Thoracic aorta (tissue), 2 donors: ENCODE measurements at places on chromosomes 2 and 18. TPM values are rescaled to one million over a fixed set of nuclear protein-coding genes. Genes with fewer than 3 reads are reported as not detected.

GRCh38 chr2:175957845-175958244 is 44.2 kb downstream of the LNPK start:
- no peak overlapping the region for H3K4me3 ChIP-seq
- DNase-seq = no peak
- no peaks in the 10 kb centered on the region for H3K27me3 ChIP-seq
- peaks cover 9% of the 10 kb centered on the region for H3K36me3 ChIP-seq

DNA sequence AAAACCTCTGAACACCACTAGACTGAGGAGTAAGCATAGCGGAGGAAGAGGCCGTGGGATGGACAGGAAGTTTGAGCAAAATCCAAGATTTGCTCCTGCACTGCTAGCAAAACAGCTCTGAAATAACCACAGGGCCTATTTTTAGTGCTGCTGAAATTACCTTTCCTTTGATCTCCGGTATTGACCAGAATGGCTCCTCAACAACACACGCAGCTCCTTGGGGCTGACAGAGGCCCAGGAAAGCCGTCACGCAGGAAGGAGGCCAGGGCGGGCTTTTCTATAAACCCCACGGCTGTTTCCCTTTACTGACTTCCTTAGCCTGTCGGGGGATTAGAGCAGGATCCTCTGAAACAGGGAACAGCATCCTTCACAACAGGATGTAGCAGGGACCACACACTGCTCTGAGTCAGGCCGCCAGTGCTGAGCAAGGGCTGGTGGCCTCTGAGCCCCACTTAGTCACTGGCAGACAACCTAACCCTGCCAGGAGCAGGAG is 80.8 kb upstream of the LCLAT1 start:
- no peaks in the 10 kb centered on the region for H3K36me3 ChIP-seq
- H3K4me1 ChIP-seq = peaks cover 74% of the 10 kb centered on the region
- DNase-seq = no peak
- H3K27ac ChIP-seq = no peak overlapping the region

GRCh38 chr2:186058614-186059013 is 320.0 kb downstream of the FSIP2 start:
- no peak overlapping the region for H3K4me3 ChIP-seq
- no peaks in the 10 kb centered on the region for H3K36me3 ChIP-seq
- DNase-seq = no peak
- no peaks in the 10 kb centered on the region for H3K27me3 ChIP-seq
- H3K27ac ChIP-seq = no peak overlapping the region

DNA sequence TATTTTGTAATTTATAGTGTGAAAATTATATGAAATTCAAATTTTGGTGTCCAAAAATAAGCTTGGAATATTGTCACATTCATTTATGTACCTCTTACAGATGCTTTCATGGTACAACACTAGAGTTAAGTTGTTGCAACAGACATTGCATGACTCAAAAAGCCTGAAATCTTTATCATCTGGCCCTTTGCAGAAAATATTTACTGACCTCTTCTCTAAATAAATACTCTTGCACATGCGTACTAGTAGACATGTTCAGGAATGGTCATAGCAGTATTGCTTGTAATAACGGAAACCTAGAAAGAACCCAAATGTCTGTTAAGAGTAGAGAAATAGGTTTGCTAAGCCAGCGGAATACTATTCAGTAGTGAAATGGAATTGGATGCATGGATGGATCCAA is 60.4 kb downstream of the GALNT1 start:
- H3K27me3 ChIP-seq = no peaks in the 10 kb centered on the region
- DNase-seq = no peak
- no peak overlapping the region for H3K27ac ChIP-seq
- no peak overlapping the region for H3K4me3 ChIP-seq

Gene CRYBA2
- total RNA-seq = not detected
